Mesothelial cell of epicardium (in vitro differentiated cells): ENCODE measurements at places on chromosomes 5 and 9.

- DNase-seq = no peak
Observed at GRCh38 chr9:93431539-93432105, 19.9 kb upstream of the FAM120A start.

DNA sequence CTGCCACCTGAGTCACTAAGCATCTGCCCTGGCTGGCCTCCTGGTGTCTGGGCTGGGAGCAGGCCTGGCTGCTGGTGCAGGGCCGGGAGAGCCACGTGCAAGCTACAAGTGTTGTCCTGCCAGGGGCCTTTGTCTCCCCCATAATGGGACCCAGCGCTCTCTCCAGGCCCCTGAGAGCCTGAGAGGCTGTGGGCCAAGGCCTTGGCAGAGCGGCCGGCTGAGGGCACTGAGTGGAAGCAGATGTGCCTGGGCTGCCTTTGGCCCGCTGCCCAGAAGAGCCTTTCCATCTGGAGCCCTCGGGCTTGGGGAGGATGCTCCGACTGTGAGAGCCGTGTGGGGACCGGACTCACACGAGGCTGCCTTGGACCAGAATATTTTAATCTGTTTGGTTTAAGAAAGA, 185.5 kb downstream of the RGS3 start:
- DNase-seq = no peak

GRCh38 chr5:42940853-42941252, 99.3 kb downstream of the ANXA2R start:
- no peak for DNase-seq

- DNase-seq = no peak
Observed at GRCh38 chr9:86546712-86547111, 192.5 kb upstream of the TUT7 start.

DNA sequence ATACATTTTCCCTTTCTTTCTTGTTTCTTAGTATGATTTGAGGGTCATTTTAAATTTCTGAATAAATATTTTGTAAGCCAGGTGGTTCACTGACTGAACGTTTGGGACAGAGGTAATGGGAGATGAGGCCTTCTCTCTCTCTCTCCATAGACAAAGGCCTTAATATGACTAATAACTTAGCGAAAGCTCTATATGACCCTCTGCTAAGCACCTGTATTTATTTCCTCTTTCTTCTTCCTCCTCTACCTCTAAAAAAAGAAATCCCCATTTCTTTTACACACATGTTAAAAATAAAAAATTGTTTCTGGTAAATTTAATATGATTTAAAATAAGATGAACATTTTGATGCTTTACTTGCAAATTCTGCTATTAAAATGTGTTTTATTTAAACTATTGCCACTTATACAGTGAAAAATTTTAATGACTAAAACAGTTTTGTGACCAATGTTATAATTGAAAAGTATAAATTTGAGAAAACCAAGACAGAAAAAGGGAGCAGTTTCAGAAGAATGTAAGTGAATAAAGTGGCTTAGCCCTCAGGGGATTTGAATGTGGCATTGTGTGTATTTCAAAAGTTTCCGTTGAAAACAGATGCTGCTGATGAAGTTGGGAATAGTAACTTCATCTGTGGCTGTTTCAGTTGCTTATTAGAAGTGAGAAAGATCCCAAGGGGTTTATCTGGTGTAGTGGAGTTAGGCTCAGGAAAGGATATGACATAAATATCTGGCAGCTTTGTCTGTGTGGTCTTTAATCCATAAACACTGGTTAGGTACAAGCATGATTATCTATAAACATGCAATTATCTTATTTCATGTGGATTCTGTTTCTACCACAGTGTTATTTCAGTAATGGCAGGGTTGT, 128.6 kb upstream of the GRHPR start:
- no peak for DNase-seq

DNA sequence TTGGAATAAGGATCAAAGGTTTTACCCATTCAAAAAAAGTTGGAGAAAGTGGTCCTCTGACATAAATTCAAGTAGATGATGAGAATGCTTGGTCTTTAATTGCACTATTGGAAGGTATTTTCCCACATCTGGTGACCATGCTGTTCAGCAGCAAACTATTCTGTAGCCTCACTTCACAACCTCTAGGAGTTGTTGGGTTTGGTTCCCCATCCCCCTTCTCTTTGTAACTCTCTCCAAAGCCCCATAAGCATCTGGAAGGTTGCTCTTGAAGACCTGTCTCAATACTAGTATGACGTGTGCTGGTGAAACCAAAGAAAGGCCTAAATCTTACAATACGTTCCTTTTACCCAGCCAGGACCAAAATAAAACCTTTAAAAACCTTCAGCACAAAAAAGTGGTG, 8.5 kb downstream of the RGMB start:
- no peak for DNase-seq

DNA sequence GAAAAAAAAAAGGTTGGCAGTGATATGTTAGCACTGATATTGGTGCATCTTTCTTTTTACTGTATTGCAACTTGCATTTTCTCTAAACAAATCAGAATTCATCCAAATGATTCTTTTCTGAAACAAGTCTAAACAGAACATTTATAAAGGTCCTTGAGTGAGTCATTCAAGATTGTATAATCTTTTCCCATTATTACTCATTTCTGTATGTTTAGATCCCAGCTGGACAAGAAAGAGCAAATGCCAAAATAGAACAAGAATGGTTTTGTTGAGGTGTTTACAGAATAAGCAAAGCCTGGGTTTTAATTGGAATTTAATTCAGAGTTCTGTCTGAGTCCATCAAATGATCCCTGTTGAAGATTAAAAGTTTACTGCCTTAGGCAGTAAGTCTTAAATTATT, 112.3 kb downstream of the VCAN start:
- no peak for DNase-seq

DNA sequence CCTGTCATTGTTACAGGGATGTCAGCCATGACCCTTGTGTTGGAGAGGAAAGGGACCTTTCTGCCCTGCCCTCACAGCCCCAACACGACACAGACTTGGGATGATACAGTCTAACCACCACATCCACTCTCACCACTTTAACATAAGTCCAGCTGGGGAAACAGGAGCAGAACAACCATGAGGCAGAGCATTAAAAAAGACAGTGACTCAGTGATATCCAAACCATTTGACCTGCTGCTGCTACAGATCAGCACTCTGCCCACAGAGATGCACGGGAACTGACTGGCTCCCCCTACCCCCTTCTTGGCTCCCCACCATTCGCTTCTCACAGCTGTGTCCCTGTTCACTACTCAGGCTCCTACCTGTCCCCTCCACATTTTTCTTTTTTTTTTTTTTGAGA, 458.6 kb downstream of the ZNF608 start:
- DNase-seq = no peak

GRCh38 chr5:146291421-146292074, 47.1 kb upstream of the POU4F3 start:
- DNase-seq = no peak

DNA sequence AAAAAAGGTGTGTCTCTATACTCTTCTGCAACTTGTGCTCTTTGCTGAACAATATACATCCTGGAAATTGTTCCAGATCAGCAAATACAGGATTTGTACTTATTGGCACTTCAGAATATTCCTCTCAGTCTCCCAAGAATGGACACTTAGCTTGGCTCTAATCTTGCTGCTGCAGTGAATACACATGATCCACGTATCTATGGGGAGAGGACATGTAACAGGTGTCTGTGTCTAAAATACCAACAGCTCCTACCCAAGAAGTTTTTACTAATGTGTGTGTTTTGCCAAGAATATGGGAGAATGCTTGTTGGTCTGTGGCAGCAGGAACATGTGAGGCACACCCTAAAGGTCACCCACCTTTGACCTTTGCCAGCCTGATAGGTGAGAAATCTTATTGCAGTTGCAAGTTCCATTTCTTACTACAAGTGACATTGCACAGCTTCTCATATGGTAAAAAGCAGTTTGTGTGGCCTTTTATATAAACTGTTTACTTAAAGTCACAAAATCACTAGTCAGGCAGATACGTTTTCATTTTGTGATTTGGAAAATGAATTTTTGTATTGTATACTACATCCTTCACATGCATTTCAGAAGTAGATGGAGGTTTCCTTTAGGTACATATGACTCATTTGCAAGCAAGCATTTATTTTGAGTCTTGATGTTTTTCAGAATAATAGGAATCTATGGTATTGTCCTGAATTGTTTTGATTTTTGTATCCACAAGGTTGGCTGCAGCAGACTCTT, 35.8 kb downstream of the PHF2 start:
- no peak for DNase-seq

DNA sequence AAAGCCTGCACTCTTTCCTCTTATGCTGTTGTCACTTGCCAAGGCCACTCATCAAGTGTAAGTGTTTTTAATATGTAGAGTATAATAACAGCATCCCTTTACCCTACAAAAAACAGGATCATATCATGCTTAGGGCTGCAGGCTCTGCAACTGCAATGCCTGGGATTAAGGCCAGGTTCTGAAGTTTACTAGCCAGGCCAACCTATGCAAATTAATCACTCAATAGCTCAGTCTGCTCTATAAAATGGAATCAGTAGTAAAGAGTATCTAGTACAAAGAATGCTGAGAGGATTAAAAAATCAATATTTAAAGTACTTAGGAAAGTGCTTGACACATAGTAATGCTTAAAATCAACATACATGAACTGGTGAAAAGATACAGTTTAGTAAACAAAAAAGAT, 253.3 kb downstream of the EDIL3 start:
- no peak for DNase-seq

DNA sequence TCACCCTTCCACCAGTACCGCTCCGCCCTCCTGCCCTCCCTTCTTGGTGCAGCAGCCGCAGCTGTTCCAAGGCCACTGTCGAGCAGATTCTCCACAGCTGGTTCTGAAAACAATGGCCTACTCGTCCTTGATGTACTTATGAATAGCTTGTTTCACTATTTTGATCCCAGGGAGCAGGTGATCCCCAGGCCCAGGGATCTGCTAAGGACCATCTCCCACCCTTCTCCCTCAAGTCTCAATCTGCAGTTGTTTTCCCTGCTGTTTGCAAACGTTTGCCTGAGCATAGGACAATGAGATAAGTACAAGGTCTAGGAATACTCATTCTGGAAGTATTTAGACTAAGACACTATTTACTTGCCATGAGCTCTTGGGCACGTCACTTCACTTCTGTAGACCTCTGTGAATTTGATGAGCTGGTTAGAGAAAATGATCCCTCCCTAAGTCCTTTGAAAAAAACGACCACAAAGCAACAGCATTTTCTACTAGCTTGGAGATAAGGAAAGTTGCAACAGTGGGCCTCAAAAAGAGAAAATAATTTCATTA, 1.8 kb downstream of the LURAP1L start:
- DNase-seq = no peak

DNA sequence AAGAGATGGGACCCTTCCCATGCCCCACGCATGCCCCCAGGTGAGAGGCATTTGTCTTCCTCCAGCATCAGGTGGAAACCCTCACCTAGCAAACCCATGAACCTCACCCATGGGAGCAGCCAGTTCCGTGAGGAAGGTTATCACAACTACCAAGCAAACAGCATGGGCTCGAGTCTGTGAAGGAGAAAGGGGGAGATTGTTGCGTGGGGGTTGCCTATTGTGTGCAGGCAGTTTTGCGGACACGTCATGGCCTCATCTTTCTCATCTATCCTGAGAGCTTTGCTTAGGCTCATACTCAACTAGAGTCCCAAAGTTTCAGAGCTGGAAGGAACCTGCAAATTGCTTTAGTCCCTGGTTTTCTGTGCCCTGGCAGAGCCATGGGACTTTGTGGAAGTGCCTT, 73.6 kb upstream of the TGFBR1 start:
- DNase-seq = no peak

DNA sequence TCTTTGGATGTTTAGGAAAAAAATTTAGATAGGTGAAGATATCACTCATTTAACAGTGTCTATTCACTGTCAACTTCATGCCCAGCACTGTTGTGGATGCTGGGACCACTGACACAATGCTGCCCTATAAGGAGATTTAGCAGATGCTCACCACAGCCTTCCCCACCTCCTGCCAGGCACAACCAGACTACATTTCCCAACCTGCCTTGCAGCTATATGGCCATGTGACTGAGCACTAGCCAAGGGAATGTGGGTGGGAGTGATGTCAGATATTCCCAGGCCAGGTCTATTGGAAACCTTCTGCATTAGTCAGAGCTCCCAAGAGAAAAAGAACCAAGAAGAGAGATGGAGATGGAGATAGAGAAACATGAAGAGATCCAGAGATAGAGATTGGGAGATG, 302.6 kb upstream of the TAS2R1 start:
- no peak for DNase-seq

DNA sequence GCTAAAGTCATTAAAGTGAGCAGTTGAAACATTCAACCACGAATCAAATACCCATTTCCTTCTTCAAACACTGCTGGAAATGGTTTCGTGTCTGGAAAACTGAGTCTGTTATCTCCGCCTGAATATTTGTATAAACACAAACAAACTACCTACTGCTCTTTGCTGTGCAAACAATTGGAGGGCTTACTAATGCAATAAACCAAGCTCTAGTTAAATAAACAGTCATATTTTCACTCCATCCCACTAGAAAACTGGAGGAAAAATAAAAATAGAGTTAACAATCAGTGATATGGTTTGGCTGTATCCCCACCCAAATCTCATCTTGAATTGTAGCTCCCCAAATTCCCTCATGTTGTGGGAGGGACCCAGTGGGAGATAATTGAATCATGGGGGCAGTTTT, 397.6 kb downstream of the RASEF start:
- no peak for DNase-seq

DNA sequence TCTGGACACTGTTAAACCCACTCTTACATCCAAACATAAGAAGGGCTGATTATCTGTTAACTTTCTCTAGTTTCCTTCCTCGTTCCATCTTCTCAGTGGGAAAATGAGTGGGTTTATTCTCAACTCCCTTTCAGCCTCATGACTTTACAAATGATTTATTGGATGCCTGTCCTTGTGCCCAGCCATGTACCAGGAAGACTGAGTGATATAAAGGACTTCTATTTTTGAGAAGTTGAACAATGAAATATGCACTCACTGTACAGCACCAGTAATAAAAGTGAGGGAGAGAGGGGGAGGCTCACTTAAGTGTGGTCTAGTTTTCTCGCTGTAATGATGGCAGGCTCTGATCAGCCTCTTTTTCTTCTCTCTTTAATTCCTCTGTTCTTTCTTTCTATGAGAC, 277.6 kb downstream of the SMARCA2 start:
- no peak for DNase-seq

- no peak for DNase-seq
Observed at GRCh38 chr5:80181618-80182211, 74.1 kb downstream of the SERINC5 start.
